ENCODE measurements at places on chromosomes 5 and 9. TPM values are rescaled to one million over a fixed set of nuclear protein-coding genes. Genes with fewer than 3 reads are reported as not detected.

GMCL2 gene
- total RNA-seq: not detected

CSF2 gene
- not detected for total RNA-seq

DNA sequence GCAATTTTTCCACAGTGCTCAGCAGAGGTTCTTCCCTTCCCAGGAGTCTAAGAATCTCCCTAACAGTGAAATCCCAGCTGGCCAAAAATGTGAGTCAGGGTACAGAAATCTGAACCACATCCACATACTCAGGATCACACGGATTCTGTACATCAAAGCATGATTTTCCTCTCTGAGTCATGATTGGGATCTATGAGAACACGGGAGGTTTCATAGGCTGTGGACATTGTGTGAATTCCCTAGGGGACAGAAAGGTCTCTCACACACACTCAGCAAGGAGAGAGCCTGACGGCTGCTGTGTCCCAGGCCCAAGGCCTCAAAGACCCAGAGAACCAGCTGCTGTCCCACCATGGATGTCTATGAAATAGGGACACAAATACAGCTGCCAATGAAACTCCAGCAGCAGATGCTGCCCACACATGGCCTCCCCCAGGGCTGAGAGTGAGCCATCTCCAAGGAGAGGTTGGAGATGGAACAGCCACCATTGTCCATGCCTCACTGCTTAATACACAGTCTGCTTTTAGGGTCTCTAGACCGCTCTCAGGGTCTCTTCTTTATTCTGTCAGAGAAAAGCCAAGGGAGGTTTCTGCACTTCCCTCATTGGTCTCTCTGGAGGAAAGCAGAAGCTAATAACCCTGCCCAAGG is 102.7 kb downstream of the ADAMTS12 start:
- H3K36me3 ChIP-seq: no peaks in the 10 kb centered on the region
- DNase-seq: no peak
- H3K27me3 ChIP-seq: no peaks in the 10 kb centered on the region
- no peaks in the 10 kb centered on the region for H3K4me1 ChIP-seq

GRCh38 chr5:80960531-80961375 is 590 bp downstream of the RASGRF2 start:
- DNase-seq: peak; percentile 43
- H3K4me1 ChIP-seq: peaks cover 6% of the 10 kb centered on the region
- H3K4me3 ChIP-seq: peak overlapping the region; percentile 41
- no peaks in the 10 kb centered on the region for H3K36me3 ChIP-seq

DNA sequence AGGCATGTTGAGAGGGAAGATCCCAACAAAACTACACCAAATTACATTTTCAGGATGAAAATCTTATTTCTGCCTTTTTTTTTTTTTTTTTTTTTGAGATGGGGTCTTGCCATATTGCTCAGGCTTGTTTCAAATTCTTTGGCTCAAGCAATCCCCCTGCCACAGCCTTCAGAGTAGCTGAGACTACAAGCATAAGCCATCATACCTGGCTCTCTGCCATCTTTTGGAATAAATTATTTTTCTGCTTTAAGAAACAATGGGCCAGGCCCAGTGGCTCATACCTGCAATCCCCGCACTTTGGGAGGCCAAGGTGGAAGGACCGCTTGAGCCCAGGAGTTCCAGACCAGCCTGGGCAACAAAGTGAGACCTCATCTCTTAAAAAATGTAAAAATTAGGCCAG is 14.3 kb downstream of the AFF4 start:
- no peak overlapping the region for H3K27ac ChIP-seq
- no peak overlapping the region for H3K4me3 ChIP-seq
- H3K36me3 ChIP-seq: no peaks in the 10 kb centered on the region
- peaks cover 12% of the 10 kb centered on the region for H3K4me1 ChIP-seq
- DNase-seq: no peak

DNA sequence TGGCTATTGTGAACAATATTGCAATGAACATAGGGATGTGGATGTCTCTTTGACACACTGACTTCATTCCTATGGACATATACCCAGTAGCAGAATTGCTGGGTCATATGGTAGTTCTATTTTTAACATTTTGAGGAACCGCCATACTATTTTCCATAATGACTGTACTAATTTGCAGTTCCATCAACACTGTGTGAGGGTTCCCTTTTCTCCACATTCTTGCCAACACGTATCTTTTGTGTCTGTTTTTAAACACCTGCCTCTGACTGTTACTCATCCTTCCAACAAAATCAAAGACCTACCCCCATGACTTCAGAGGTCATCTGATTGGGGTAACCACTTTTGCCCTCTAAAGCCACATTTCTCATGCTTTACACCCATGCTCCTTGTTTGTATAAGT is 133.5 kb downstream of the MED27 start:
- H3K27ac ChIP-seq: no peak overlapping the region
- no peak for DNase-seq
- no peaks in the 10 kb centered on the region for H3K4me1 ChIP-seq
- H3K27me3 ChIP-seq: no peaks in the 10 kb centered on the region
- H3K36me3 ChIP-seq: no peaks in the 10 kb centered on the region

- no peak overlapping the region for H3K4me3 ChIP-seq
- no peaks in the 10 kb centered on the region for H3K36me3 ChIP-seq
- no peaks in the 10 kb centered on the region for H3K4me1 ChIP-seq
- no peak for DNase-seq
Observed at GRCh38 chr5:170481849-170482248, 22.0 kb upstream of the KCNIP1 start.
